ENCODE measurements at places on chromosomes 12 and 14. TPM values are rescaled to one million over a fixed set of nuclear protein-coding genes. Genes with fewer than 3 reads are reported as not detected.

DNA sequence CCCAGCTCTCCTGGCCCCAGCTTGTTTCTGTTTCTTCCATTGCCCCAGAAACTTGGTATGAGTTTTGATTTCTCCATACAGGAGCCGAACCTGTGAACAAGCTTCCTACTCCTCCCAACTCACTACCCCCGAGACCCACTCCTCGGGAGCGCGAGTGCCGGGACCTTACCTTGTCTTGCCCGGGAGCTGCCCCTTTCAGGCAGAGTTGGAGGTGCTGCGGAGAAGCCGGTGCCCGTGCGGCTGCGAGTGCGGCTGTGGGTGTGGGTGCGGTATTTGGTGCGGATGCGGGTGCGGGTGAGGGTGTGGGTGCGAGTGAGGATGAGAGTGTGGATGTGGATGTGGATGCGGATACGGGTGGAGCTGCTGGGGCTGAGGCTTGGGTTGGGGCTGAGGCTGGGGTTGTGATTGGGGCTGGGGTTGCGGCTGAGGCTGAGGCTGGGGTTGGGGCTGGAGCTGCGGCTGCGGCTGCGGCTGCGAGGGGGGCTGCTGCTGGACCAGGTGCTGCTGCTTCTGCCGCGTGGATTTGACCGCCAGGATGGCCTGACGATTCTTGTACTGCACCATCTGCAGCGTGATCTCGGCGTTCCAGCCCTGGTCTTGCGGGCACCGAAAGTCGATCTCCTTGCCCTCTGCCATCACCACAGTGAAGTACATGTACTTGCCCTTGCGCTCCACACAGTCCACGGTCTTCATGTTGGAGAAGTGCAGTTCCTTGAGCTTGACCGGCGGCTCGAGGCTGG lies 1.1 kb downstream of the PHLDA1 start:
- DNase-seq = peak; percentile 85

DNA sequence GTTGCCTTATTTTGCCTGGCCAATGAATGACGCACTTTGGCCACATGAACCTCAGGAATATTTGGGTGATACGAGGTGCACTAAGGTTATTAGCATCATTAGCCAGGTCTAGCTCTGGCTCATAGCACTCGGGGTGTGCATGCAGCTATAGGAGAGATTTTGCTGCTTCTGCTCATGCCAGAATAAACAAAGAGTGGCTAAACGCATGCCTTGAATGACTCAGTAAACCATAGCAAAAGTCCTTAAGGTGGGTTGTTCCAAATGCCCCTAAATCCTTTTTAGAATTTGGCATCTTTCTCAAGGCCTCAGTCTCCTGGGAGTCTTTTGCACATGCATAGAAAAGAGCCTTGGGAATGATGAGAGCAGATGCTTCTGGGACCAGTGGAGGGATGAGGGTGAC lies 343.7 kb upstream of the FKBP4 start:
- DNase-seq = no peak

- DNase-seq = no peak
These were observed 32.1 kb upstream of the SGPP1 start for GRCh38 chr14:63760014-63760413.

NAV3 gene
- 13.6 TPM for total RNA-seq

SDS gene
- total RNA-seq = 0.62 TPM

GARIN6 gene
- not detected for total RNA-seq

All from posterior vena cava (tissue), 2 donors.